ENCODE measurements at places on chromosomes 7 and 10.
A peak's percentile ranks its signal among the peaks of the same experiment; 100 is the strongest.

DNA sequence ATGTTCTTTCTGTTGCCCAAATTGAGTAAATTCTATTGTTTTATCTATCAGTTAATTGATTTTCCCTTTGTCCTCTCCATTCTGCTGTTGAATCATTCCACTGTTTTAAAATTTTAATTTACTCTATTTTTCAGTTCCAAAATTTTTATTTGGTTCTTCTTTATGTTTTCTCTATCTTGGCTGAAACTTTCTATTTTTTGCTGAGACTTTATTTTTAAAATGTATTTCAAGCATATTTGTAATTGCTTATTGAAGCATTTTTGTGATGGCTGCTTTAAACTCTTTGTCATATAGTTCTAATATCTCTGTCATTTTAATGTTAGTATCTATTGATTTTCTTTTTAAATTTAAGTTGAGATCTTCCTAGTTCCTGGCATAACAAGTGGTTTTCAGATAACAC lies 60.5 kb downstream of the OR13A1 start:
- DNase-seq: no peak

DNA sequence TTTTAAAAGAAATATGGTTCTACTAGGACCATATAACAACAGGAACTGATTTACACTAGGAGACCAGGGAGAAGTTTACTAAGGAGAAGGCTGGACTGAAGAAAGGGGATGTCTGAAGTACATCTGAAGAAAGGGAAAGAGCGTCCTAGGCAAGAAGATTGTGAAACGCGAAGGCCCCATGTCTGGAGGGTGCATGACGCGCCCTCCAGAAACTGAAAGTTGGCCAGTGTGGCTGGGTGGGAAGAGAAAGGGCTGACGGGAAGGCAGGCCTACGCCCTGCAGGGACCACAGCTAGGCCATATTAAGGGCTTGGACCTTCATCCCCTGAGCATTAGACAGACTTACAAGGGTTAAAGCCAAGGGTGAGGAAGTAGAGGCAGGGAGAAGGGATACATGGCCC lies 158.0 kb downstream of the TRIL start:
- no peak for DNase-seq

- DNase-seq: no peak
Observed at GRCh38 chr7:95436407-95436806, 1.6 kb upstream of the PON2 start.

DNA sequence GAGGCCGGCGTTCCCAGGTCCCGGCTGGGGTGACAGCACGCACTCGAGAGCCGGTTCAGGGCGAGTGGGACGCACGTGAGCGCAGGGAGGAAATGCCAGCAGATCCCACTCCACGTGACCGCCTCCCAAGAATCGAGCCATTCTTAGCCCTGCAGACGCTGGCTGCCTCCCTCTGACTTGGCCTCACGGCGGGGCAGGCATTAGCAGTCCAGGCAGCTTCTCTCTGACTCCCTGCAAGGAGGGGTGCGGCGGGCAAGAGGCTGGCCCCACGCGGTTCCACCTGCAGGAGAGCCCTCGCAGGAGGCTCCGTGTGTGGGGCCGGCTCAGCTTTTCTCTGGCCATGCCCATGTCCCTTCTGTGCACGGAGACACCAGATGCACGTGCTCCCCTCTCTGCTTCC lies 10.1 kb downstream of the GPR146 start:
- DNase-seq: peak; percentile 78

DNA sequence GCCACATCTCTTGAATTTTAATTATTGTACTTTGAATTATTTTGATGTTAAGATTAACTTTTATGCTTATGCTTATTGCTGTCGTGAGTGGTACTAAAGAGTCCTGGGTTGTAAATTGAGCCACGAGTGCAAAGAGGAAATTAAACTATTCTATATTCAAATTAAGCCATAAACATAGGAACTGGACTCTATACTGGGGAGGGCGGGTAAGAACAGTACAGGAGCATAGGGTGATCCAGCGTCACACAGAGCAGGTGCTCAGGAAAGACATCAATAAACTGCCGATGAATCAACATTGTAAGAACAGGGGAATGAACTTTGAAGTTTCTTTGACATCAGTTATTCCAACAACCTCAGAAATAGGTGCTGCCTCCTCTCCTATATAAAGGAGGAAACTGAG lies 219.6 kb downstream of the CACNB2 start:
- DNase-seq: no peak

GRCh38 chr7:1293950-1294411 lies 61.3 kb downstream of the UNCX start:
- DNase-seq: no peak

GRCh38 chr10:105658696-105659095 lies 1017.6 kb downstream of the SORCS3 start:
- no peak for DNase-seq

DNA sequence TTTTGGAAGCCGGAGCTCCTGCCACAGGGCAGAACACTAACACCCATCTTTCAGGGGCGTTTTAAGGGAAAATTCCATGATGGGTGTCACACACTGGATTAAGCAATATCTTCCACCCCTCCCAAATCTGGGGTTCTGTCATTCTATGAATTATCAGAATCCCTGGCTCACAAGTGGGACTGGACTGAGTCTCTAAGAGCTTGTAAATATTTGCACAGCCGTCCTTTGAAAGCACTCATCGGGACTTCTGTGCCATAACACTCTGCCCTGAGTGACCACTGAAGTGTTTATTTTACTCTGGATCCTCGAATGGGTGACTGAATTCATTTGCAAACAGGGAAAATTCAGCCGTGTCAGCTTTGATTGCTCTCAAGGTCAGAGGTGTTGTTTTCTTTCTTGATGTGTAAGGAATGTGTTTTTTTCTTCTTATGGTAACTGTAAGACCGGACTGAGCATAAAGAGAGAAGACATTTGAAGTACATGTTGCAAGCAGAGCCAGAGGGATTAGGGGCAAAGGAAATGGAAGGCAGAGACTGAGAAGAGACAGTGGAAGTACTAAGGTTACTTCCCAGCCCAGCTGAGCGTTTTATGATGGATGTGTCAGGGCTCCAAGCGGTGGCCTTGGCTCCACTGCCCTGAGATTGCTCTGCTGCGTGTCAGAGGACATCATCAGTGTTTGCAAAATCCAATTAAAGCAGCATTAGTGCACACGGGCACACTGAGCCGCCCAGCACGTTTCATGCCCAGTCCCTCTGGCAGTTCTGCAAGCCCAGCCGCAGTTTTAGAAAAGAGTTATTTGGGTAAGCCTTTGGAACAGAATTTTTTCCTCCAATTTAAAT lies 17.7 kb upstream of the GTPBP4 start:
- DNase-seq: peak; percentile 77

DNA sequence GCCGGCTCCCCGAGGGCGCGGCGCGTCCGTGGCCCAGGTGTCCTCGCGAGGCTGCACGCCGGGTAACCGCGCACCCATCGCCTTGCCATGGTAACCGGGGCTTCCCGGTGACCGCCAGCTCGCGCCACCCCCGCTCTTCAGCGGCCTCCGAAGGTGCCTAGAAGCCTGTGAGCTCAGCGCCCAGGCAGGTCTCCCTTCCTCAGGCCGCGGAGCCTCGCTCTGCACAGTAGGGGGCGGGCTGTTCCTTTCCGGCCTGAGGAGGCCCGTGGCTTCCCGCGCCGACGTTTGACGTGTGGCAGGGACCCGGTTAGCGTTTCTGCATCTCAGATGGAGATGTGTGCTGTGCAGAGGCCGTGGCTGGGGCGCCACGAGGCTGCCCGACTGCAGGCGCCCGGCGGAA lies 117.1 kb downstream of the DYNC2I1 start:
- DNase-seq: peak; percentile 74

DNA sequence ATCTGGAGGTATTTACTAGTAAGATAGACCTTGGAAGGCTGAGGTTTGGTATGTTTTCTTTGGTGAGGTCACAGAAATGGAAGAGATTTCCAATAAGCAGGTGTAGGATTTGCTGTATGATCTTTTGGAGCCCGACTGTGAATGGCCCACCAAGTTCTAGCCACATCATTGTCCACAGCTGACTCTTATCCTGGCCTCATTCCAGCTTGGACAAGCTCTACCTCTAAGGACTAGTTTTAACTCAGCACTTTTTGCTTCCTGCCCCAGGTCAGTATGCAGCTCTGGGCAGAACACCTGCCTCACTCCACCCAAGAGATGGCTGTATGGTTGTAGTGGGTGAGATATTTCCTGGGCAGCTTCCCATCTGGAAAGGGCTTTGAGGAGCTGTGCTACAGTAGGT lies 6.1 kb upstream of the CPA4 start:
- DNase-seq: no peak

DNA sequence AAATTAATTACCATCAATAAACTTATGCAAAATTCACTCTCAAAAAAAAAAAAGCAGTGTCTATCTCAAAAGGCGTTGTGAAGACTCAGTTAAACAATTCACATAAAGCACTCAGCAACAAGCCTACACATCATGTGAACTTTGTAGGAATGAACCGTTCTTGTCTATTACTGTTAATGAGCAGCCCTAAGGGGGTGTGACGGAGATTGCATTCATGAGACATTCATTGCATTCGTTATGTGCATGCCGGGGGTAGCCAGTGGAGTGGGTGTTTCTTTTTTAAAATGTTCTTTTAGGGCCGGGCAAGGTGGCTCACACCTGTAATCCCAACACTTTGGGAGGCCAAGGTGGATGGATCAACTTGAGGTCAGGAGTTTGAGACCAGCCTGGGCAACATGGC lies 193.0 kb downstream of the PRPF18 start:
- no peak for DNase-seq

GRCh38 chr7:88452646-88453045 lies 146.0 kb upstream of the STEAP4 start:
- no peak for DNase-seq

DNA sequence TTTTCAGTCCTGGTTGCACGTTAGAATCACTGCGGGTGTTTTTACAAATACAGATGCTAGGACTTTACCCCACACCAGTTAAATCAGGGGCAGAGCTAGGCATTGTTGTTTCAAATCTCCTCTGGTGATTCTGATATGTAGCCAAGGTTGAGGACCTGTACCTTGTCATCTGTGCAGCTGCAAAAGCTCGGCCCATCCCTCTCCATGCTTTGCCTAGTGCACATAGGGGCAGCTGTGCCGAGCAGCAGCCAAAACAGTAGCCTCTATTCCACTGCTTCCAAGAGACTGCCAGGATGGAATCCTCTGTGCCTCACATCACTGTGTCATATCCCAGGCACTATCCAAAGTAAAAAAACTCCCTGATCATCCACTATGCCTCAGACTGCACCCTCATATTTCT lies 181.3 kb downstream of the CDK14 start:
- DNase-seq: no peak

Measured in left lung (tissue), 14 donors.